ENCODE measurements at places on chromosomes 12 and 14. TPM values are rescaled to one million over a fixed set of nuclear protein-coding genes. Genes with fewer than 3 reads are reported as not detected.

STYK1 gene
- 14.4 TPM for total RNA-seq

RNF212B gene
- not detected for total RNA-seq

PPP1R36 gene
- 0.29 TPM for total RNA-seq

CLEC4D gene
- not detected for total RNA-seq

RPGRIP1 gene
- not detected for total RNA-seq

CDKL1 gene
- 10.0 TPM for total RNA-seq

EPYC gene
- not detected for total RNA-seq

MYO1H gene
- not detected for total RNA-seq

TMEM253 gene
- total RNA-seq: not detected

GALNT9 gene
- 0.40 TPM for total RNA-seq

SERPINA12 gene
- total RNA-seq: not detected

CMKLR1 gene
- 0.07 TPM for total RNA-seq

C12orf54 gene
- not detected for total RNA-seq

FZD10 gene
- total RNA-seq: not detected

All from thoracic aorta endothelial cell (primary cell).